ENCODE measurements at places on chromosomes 4 and X.

DNA sequence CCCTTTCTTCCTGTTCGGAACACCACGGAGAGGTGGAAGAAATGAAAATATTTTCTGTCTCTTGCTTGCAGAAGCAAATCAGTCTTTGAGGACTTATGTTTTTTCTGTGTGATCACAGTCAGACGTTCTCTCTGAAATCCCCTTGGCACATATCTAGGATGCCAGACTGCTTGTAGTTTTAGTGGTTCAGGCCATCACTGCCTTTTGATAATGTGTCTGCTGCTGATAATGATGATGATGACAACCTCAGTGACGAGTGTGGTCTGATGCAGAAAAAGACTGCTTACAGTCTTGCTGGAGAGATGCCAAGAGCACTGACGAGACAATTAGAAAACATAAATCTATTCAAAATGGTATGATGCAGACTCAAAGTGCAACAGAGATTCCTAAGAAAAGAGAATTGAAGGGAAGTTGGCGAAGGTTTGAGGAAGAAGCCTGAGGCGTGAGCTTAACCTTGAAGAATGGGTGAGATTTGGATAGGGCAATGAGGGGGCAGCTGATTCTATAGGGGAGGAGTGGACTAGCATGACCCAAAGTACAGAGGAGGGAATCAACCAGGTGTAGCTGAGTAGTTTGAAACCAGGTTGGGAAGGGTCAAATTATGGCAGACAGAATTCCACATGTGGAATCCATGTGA is 7.9 kb downstream of the RAB33A start:
- DNase-seq, result no peak

- DNase-seq, result peak; percentile 84
Measured at GRCh38 chrX:39896951-39897740, 200.6 kb downstream of the BCOR start.

GRCh38 chr4:150089732-150090131 is 11.5 kb downstream of the DCLK2 start:
- no peak for DNase-seq

DNA sequence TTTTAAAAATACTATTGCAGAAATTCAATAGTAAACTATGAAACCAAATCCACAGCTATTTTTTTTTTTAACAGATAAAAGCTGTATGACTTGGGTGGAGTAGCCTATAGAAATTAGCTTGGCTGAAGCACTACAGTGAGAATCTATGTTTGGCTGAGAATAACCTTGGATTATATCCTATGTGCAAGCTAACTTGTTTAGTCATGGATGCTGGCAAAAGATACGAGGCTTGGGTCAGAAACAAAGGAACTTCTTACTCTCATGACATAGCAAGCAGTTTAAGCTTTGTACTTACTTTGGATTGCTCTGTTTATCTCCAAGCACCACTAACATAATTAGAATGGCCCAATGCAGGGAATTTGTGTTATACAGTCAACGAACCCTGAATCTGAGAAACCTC is 119.2 kb upstream of the GRID2 start:
- DNase-seq, result no peak

- DNase-seq, result no peak
Measured at GRCh38 chrX:21440911-21441310, 66.7 kb downstream of the CNKSR2 start.

DNA sequence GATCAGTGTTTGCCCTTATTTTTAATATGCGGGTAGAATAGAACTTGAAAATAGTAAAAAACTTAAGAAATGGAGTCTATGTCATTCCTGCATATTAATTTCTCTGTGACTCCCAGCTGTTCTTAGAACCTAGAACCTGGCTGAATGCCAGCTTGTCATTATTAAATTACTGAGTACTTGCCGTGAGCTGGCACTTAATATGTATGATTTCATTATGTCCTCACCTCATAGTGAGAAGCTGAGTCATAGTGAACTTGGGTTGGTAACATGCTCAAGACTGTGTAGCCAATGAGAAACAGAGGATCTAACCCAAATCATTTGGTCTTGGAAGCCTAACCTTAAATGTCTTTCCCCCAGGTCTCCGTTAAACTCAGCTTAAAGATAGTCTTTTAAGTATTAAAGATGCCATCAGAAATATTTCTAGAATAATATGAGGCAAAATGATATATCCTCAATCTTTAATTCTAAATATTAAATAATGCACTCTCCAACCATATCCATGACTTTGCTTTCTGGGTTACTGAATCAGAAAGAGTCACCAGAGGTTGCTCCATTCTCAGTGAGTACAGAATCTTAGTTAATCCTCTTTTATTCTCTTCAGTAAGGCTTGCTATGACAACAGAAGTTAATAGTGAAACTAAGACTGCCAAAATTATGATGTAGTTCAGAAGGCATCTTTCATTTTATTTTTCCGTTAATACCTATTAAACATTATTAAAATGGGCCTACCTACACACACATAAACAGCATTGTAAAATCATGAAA is 58.6 kb upstream of the TLL1 start:
- DNase-seq, result peak; percentile 7

DNA sequence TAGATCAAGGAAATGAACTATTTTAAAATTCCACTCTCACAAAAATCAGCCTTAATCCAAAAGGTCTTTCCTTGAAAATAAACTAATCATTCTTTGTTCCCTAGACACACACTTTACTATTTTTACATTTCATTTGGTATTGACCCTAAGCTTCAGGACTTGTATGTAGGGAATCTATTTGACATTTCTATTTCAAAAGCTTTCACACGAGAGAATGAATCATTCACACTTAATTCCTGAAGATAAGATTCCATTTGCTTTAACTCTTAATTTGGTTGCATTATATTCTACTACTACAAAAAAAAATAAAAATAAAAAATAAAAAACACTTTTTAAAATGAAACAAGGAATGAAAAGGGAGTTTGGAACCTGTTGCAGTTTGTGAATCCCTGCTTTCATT is 43.7 kb downstream of the EDNRA start:
- DNase-seq, result no peak

GRCh38 chrX:154748712-154749339 is 2.1 kb downstream of the GAB3 start:
- DNase-seq, result peak; percentile 64
